ENCODE measurements at places on chromosomes 6 and 20. TPM values are rescaled to one million over a fixed set of nuclear protein-coding genes. Genes with fewer than 3 reads are reported as not detected.
A peak's percentile ranks its signal among the peaks of the same experiment; 100 is the strongest.

FAM162B gene
- 0.36 TPM for total RNA-seq

- peak; percentile 83 for DNase-seq
These were observed 743 bp downstream of the CMTR1 start for GRCh38 chr6:37433657-37434271.

DNA sequence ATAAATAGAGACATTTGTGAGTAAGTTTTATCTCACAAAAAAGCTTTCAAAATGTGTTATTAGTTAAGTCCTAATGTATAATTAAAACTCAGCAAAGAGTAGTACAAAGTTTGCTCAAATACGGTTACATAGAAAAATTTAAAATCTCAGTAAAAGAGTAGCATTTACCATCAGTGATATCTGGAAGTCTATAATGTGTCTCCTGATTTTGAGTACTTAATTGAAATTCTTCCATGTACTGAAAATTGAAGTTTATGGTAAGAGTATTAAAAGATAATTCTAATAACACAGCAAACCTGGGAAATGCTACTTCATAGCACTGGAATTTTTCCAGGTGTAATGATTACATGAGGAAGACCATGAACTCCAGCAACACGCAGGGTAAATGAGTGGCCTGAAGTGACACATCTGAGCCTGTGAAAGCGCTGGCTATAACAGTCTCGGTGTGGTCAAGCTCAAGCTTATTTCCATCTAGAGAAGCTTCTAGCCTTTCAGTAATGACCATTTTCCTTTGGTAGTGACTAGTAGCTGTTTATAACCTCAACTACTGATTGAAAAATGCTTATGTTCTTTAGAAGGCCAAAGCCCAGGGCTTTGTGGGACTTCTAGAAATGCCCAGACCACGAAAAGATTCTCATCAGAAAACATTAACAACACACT lies 203.2 kb downstream of the ISM1 start:
- no peak for DNase-seq

GRCh38 chr20:57664476-57664875 lies 44.2 kb upstream of the ZBP1 start:
- DNase-seq, result no peak

DNA sequence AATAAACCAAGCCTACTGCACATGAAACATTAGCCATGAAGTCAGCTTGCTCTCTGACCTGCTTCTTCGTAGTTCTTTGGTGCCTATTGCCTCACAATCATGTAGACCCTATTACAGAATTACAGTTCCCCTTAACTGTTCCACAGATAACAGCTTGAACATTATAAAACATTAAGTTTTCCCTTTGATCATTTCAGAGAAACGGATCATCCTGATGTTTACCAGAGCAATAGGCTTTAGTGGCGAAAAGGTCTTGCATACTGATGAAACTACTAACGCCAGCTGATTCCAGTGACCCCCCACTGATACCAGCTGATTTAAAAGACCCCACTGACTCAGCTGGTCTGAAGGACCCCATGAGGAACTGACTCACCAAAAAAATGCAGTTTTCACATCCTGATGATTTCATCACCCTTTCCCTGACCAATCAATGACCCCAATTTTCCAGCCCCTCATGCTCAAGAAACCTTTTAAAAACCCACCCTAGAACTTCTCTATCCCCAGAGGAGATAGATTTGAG lies 39.4 kb upstream of the MLIP start:
- DNase-seq, result no peak

DNA sequence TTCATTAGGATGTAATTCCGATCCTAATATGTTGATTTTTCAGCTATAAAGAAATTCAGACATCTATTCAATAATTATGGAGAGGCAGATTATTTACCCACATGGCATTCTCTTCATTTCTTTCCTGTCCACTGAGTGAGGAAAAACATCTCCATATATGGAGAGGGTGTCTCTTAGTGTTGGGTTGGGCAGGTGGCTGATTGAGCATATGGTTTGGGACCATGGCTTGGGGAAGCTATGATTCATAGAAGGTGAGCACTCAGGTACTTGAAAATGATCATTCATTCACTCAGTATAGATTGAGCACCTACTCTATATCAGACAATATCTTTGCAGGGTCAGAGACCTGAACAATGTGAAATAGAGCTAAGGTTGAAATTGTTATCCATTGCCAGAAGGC lies 41.3 kb upstream of the IL20RA start:
- no peak for DNase-seq

GRCh38 chr6:108587258-108588059 lies 26.7 kb downstream of the FOXO3 start:
- peak; percentile 84 for DNase-seq

Data from osteoblast (primary cell).